Central memory CD8-positive, alpha-beta T cell (primary cell): ENCODE measurements at places on chromosomes 2 and 18.
A peak's percentile ranks its signal among the peaks of the same experiment; 100 is the strongest.

- H3K36me3 ChIP-seq = no peaks in the 10 kb centered on the region
- H3K4me3 ChIP-seq = no peak overlapping the region
- H3K4me1 ChIP-seq = no peaks in the 10 kb centered on the region
- H3K27ac ChIP-seq = no peak overlapping the region
Measured at GRCh38 chr2:55106148-55106547, 55.9 kb upstream of the RTN4 start.

DNA sequence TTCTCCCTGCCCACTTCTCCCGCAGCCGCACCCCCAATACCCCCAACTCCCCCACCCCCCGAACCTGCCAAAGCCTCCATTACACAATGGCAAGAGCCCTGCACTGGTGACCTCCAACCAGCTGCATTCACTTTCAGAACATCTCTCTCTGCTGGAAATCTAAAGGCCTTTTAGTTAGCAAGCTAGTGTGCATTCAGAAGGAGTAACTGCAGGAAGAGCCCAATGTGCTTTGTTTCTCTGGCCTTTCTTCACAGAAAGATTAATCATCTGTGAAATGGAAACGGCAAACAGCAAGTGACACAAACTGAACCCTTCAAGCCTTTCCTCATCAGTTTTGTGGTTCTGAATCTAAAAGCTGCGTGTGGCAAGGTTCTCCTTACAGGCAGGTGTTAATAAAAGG is 124.2 kb downstream of the OLA1 start:
- no peaks in the 10 kb centered on the region for H3K4me1 ChIP-seq
- no peak overlapping the region for H3K27ac ChIP-seq
- no peak overlapping the region for H3K4me3 ChIP-seq
- DNase-seq = no peak

DNA sequence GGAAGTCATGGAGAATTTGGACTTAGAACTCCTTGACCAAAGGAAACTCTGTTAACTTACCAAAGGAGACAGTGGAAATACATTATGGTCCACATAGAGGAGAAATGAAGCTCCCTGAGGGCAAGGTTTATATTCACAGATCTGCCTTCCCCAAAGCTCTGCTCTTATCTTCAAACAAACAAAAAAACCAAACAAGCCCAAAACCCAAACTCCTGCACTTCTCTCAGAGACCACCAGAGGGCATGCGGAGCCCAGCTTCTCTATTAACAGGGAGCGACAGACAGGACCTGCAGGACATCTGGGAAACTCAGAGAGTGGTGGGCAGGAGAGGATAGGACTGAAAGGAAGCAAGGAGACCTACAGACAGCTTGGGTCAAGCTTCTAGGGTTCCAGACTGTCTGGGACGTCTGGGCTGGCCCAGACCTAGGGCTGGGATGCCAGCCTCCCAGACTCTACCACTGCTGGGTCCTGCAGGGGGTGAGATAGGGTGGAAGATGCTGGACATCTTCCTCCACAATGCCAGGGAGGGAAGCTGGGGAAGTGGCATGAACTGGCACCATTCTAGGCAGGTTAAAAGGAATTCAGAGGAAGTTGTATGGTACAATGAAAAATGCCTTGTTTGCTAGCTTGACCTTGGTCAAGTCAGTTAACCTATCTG is 4.0 kb upstream of the WNT10A start:
- no peak overlapping the region for H3K27ac ChIP-seq
- H3K36me3 ChIP-seq = peaks cover 13% of the 10 kb centered on the region
- H3K4me3 ChIP-seq = no peak overlapping the region
- H3K4me1 ChIP-seq = peaks cover 40% of the 10 kb centered on the region

DNA sequence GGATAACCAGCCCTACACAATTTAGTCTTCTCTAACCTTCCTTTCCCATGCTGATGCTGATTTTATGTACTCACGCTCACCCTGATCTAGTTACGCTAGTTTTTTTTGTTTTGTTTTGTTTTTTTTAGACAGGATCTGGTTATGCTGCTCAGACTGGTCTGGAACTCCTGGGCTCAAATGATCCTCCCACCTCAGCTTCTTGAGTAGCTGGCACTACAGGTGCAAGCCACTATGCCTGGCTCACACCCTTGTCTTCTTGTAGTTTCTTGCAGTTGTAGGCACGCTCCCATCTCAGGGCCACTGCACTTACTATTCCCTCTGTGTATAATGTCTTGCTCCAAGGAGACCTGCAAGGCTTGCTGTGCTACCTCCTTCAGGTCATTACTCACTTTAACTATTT is 6.2 kb downstream of the PELI1 start:
- H3K4me3 ChIP-seq = no peak overlapping the region
- peaks cover 4% of the 10 kb centered on the region for H3K36me3 ChIP-seq
- no peak overlapping the region for H3K27ac ChIP-seq

- peak overlapping the region; percentile 15 for H3K4me3 ChIP-seq
- H3K27ac ChIP-seq = no peak overlapping the region
- H3K27me3 ChIP-seq = peaks cover 43% of the 10 kb centered on the region
Measured at GRCh38 chr18:79819064-79819967, 21.6 kb downstream of the KCNG2 start.

DNA sequence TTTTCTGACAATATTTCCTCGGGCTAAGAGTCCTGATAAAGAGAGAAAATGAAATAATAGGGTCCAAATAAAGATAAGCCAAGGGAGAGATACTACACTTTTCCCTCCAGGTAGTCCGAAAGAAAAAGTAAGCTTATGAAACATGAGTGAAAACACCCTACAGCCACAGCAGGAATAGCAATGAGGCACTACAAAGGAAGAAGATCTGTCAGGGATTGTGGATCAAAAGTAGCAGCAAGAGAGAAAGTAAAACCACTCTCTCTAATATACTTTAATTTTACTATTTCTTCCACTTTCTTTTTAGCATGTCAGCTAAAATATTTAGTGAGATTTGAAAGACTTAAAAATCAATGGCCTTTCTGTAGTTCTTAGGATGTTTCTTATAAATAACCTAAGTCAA is 1601.8 kb downstream of the LRP1B start:
- DNase-seq = no peak
- no peaks in the 10 kb centered on the region for H3K36me3 ChIP-seq
- no peak overlapping the region for H3K4me3 ChIP-seq
- no peaks in the 10 kb centered on the region for H3K27me3 ChIP-seq

DNA sequence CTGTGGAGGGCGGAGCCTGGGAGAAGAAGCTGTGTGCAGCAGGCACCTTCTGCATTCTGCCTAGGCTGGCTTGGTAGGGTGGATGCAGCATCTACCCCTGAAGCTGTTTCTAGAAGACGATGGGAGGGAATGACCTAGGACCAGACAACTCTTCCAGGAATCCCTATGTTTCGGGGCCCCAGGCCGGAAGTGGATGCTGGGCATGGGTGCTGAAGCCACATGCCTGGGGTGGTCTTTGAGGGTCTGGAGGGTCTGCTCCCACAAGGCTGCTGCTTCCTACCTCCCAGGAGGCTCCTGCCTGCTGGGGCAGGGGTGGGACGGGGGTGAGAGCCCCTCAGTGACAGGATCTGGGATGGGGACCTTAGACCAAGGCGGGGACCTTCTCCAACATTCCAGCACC is 61.0 kb downstream of the CIB4 start:
- no peaks in the 10 kb centered on the region for H3K4me1 ChIP-seq
- H3K27me3 ChIP-seq = peaks cover 73% of the 10 kb centered on the region
- H3K36me3 ChIP-seq = peaks cover 1% of the 10 kb centered on the region
- no peak for DNase-seq
- H3K4me3 ChIP-seq = no peak overlapping the region

DNA sequence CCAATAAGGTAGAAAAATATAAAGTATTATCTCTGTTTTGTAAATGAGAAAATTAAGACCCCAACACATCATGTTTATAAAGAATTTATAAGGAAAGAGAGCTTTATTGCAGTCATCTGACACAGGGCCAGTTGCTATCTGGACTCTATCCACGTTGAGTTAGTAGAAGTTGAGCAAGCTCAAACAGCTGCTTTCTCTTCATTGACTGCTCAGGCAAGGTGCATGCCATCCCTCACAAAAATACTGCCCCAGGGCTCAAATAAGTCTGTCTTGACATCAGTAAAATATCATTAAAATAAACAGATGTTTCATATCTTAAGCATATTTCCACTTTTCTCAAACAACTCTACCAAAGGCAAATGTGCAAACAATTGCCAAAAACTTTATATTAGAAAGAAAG is 14.8 kb downstream of the COL5A2 start:
- no peaks in the 10 kb centered on the region for H3K27me3 ChIP-seq
- no peaks in the 10 kb centered on the region for H3K36me3 ChIP-seq
- no peak for DNase-seq
- no peak overlapping the region for H3K27ac ChIP-seq
- H3K4me3 ChIP-seq = no peak overlapping the region
- no peaks in the 10 kb centered on the region for H3K4me1 ChIP-seq

DNA sequence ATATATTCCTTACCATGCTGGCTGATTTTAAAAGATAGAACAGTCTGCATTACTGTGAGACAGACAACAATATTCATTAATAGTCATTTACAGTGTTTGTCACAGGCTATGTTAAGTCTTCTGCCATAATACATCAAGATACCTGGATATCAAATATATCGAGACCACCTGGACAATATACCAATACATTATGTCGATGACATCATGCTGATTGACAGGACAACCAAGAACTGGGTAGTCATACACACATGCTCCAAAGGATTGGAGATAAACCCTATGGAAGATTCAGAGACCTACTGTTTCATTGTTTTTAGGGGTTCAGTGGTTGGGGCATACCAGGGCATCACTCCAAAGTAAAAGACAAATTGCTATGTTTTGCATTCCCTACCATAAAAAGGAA is 26.5 kb upstream of the SMCHD1 start:
- H3K36me3 ChIP-seq = no peaks in the 10 kb centered on the region
- H3K4me3 ChIP-seq = no peak overlapping the region
- DNase-seq = no peak
- no peaks in the 10 kb centered on the region for H3K27me3 ChIP-seq
- H3K27ac ChIP-seq = no peak overlapping the region
- H3K4me1 ChIP-seq = peaks cover 19% of the 10 kb centered on the region

DNA sequence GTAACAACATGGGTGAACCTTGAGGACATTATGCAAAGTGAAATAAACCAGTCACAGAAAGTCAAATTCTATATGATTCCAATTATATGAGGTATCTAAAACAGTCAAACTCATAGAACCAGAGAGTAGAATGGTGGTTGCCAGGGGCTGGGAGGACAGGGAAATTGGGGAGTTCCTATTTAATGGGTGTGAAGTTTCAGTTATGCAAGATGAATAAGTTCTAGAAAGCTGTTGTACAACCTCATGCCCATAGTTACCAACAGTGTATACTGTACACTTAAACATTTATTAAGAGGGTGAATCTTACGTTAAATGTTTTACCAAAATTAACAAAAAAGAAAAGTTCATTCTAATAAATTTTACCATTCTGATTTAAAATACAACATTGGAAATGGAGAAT is 92.7 kb upstream of the WDSUB1 start:
- no peaks in the 10 kb centered on the region for H3K27me3 ChIP-seq
- no peaks in the 10 kb centered on the region for H3K4me1 ChIP-seq
- no peak for DNase-seq
- H3K36me3 ChIP-seq = peaks cover 14% of the 10 kb centered on the region
- H3K27ac ChIP-seq = no peak overlapping the region

- DNase-seq = no peak
- no peak overlapping the region for H3K27ac ChIP-seq
- H3K27me3 ChIP-seq = no peaks in the 10 kb centered on the region
- no peak overlapping the region for H3K4me3 ChIP-seq
- H3K36me3 ChIP-seq = peaks cover 3% of the 10 kb centered on the region
Measured at GRCh38 chr2:81942136-81942680, 1637.7 kb upstream of the LRRTM1 start.

DNA sequence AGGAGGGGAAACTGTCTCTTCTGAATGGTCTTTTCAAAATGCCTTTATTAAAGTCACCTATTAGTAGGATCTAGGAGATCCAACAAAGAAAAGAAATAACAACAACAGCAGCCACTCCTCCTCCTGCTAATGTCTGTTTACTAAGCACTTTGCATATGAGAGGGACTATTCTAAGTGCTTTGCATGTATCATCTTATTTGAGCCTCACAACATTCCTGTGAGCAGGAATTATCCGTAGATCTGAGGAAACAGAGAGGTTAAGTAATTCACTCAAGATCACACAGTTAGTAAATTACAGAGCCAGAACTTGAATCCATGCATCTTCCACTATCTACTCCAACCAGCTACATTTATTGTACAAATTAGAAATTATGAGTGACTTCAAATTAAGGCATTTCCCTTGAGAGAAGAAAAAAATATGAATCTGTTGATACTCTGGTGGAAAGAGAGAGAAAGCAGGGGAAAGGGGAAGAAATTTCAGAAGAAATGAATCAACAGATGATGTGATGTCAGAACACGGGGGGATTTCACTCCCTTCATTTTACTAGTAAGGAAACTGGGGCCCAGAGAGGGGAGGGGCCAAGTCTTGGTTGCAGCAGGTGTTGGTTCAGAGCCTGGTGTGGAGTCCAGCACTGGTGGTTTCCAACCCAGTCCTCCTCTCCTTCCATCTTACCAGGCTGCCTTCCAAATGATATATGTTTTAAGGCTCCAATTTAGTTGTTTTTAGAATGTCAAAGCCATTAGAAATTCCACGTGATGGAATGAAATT is 49.7 kb downstream of the TSN start:
- no peaks in the 10 kb centered on the region for H3K36me3 ChIP-seq
- no peak overlapping the region for H3K4me3 ChIP-seq
- DNase-seq = no peak
- H3K4me1 ChIP-seq = no peaks in the 10 kb centered on the region

DNA sequence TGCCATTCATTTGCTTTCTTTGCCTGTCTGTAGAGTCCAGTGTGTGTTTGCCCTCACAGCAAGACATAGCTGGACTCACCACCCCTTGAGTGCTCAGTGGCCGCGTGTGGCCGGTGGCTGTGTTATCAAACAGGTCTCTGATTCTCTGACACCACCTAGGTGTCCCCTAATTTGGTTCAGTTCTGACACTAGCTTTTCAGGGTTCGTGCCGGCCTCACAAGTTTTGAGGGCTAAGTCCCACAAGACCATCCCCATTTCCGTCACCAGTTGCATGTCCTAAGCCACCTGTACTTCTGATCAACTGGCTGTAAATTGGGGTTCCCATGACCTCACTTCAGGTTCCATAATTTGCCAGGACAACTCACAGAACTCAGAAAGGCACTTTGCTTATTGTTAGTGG is 23.5 kb downstream of the NCK2 start:
- no peak for DNase-seq
- H3K27me3 ChIP-seq = no peaks in the 10 kb centered on the region
- peak overlapping the region; percentile 78 for H3K27ac ChIP-seq
- peaks cover 21% of the 10 kb centered on the region for H3K36me3 ChIP-seq

DNA sequence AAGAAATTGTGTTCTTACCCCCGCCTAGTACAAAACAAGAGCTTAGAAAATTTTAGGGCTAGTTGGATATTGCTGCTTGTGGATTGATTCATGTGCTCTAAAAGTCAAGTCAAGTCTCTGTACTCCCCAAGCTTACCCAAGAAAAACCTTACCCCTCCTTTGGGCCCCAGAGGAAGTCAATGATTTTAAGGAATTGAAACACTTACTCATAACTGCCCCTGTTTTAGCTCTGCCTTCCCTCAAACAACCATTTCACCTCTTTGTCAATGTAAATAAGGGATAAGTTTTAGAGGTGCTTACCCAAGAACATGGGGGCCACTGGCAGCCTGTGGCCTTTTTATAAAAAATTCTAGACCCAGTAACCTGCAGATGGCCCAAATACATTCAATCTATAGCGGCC is 136.6 kb upstream of the RMP24 start:
- no peak overlapping the region for H3K4me3 ChIP-seq
- H3K27me3 ChIP-seq = peaks cover 67% of the 10 kb centered on the region
- H3K27ac ChIP-seq = no peak overlapping the region
- no peaks in the 10 kb centered on the region for H3K4me1 ChIP-seq
- no peak for DNase-seq

- no peaks in the 10 kb centered on the region for H3K36me3 ChIP-seq
- H3K4me1 ChIP-seq = no peaks in the 10 kb centered on the region
- DNase-seq = no peak
- no peak overlapping the region for H3K4me3 ChIP-seq
Measured at GRCh38 chr2:26523750-26524149, 45.8 kb upstream of the OTOF start.
